ENCODE measurements at places on chromosomes 3 and 15.

DNA sequence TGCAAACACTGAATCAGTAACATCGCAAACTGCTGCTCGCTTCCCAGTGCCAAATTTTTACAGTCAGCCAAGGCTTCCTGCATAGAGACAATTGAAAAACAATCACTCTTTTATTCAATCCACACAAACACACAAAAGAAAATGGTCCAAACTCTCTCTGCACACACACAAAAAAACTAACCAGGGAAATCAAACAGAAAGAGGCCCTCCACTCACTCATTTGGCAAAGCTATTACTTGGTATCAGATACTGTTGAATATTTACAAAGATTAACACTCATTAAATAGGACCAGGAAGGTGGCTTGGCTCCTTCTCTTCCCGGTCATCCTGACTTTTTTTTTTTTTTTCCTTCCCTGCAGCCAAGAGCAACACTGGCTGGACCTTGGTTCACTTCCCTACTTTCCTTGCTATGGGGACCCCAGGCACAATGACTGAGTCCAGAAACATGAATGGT is 62.4 kb upstream of the SPATA12 start:
- peaks cover 9% of the 10 kb centered on the region for H3K4me1 ChIP-seq
- no peaks in the 10 kb centered on the region for H3K36me3 ChIP-seq
- DNase-seq, result no peak
- no peak overlapping the region for H3K27ac ChIP-seq

DNA sequence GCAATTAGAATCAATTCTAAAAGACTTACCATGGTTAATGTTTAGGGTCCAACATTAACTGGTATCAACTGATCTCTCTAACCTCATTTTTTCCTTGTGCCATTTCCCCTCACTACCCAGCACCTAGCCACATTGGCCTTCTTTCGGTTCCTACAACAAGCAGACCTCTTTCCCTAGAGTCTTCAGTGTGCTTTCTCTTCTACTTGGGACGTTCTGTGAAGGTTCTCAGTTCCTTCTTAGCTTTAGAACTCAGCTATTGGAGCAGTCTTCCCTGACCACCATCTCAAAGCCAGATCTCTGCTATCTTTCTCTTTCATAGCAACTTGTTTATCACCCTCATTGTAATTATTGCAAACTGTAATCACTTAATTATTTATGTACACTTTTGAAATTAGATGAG is 31.5 kb upstream of the MINDY4B start:
- H3K27me3 ChIP-seq, result peaks cover 43% of the 10 kb centered on the region
- no peaks in the 10 kb centered on the region for H3K36me3 ChIP-seq

DNA sequence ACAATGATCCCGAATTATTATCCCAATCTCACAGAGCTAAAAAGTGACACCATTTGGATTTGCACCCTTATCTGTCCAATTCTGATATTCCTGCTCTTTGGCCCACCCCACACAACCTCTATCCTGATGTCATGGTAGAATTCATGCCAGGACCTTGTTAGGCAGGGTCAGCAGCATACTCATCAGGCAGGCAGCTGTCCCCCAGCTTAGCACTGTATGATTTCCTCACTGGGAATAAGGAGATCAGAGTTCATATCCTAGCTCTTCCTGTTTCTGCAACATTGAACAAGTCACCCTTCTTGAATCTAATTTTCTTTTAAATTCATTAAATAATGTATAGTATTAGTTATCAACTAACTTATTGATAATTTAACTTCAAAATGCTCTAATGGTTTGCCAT is 12.0 kb upstream of the C3orf80 start:
- peaks cover 6% of the 10 kb centered on the region for H3K27me3 ChIP-seq
- no peak overlapping the region for H3K27ac ChIP-seq
- no peaks in the 10 kb centered on the region for H3K36me3 ChIP-seq
- no peaks in the 10 kb centered on the region for H3K4me1 ChIP-seq

DNA sequence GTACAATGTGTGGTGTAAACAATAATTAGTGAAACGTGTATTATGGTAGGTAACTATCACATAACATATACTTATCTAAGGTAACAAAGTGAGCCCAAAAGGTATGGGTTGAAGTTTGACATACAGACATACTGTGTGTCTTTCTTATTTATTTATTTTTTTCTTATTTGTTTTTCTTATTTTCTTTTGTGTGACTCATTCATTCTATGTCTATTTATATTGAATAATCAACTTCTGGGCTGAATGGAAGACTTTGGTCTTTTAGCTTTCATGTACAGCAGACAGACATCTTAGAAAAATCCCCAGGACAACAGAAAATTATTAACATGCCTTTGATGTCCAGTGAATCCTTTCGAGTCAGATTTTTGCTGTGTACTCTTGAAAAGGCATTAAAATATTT is 200.3 kb upstream of the SLC2A2 start:
- no peak overlapping the region for H3K4me3 ChIP-seq
- no peak overlapping the region for H3K27ac ChIP-seq
- H3K4me1 ChIP-seq, result peaks cover 58% of the 10 kb centered on the region
- DNase-seq, result no peak
- H3K27me3 ChIP-seq, result no peaks in the 10 kb centered on the region
- peaks cover 19% of the 10 kb centered on the region for H3K36me3 ChIP-seq

DNA sequence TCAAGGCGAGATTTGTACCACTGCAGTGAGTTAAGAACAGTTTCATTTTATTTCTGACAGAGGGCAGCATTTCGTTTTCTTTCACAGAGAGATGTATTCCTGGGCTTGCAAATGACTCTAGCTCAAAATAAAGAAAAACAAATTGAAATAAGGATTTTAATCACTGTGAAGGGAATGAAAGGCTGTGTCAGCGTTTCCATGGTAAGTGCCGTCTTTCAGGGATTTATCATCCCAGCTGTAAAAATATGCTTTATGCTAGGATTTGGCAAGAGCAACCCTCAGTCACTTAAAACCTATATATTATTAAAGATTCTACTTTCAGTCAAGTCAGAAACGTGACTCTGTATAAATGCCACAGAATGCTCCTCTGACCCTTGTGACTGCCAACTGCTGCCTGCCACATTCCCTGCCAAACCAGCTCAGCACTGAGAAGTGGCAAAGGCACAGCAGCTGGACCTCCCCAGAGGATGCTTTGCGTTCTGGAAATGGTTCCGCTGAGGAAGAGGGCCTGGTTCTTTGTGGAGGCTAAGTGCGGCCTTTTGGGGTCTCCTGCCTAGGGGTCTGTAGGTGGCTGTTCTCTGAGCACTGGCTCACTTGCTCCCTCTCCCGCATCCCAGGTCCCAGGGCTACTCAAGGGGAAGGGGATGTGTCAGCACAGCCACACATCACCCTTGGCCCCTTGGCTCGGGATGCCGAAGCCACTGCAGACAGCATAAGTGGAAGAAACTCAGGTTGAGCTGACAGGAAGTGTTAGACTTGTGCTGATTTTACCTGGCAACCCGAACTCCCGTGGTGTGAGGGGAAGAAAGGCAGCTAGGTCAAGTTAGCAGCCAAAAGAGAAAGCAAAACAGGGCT is 56.6 kb upstream of the POMGNT2 start:
- peaks cover 18% of the 10 kb centered on the region for H3K4me1 ChIP-seq
- H3K27ac ChIP-seq, result peak overlapping the region; percentile 84
- no peaks in the 10 kb centered on the region for H3K27me3 ChIP-seq
- peaks cover 15% of the 10 kb centered on the region for H3K36me3 ChIP-seq
- DNase-seq, result peak; percentile 33
- H3K4me3 ChIP-seq, result peak overlapping the region; percentile 68

DNA sequence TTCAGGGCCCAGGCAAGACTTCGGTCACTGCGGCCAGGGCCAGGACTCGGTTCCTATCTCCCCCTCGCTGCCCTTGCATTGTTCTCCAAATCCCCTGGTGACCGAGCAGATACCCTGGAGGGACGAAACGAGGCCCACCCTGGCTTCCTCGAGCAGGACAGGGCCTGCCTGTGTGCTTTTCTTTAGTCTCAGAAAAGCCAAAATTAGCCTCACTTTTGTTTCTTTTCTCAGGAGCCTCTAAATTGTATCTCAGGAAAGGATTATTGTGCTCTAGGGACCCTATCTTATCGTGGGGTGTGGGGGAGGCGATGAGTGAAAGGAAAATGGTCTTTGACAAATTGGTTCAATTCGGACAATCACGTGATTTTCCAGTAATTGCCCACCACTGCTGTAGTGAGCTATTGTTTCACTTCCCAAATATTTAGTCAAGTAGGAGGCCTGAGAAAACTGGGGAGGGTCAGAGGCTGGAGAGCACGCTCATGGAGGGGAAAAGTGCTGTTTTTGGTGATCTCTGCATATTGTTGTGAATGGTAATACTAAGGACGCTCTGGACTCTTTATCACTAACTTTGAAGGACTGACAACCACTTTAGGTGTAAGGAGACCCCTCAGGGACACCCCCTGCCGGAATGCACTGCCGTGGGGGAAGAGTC is 61.6 kb downstream of the TMEM44 start:
- H3K4me3 ChIP-seq, result no peak overlapping the region
- no peaks in the 10 kb centered on the region for H3K36me3 ChIP-seq
- DNase-seq, result no peak
- no peak overlapping the region for H3K27ac ChIP-seq
